ENCODE measurements at places on chromosomes 2 and 18. TPM values are rescaled to one million over a fixed set of nuclear protein-coding genes. Genes with fewer than 3 reads are reported as not detected.

Gene SLC66A3
- total RNA-seq, result 7.3 TPM

Gene SERPINB12
- total RNA-seq, result not detected

Gene RAX
- not detected for total RNA-seq

Gene LHCGR
- total RNA-seq, result under 0.01 TPM

Gene MEP1B
- total RNA-seq, result 0.41 TPM

Gene VSNL1
- 24.5 TPM for total RNA-seq

Gene GKN1
- not detected for total RNA-seq

Gene DUSP2
- total RNA-seq, result 4.5 TPM

Gene DTNB
- total RNA-seq, result 18.3 TPM

Gene POTEJ
- total RNA-seq, result not detected

Gene NETO1
- 44.4 TPM for total RNA-seq

Gene RFX8
- 0.41 TPM for total RNA-seq

Gene KIF3C
- total RNA-seq, result 86.8 TPM

Gene IL1F10
- not detected for total RNA-seq

Gene EMILIN1
- 4.1 TPM for total RNA-seq

Gene RESP18
- total RNA-seq, result 0.82 TPM

Gene CYRIA
- total RNA-seq, result 227 TPM

Gene TGFA
- total RNA-seq, result 14.3 TPM

Gene SUPT7L
- total RNA-seq, result 24.5 TPM

Gene GATA6
- total RNA-seq, result under 0.01 TPM

Gene LYG2
- total RNA-seq, result not detected

Gene HOXD1
- total RNA-seq, result not detected

Gene KDSR
- total RNA-seq, result 12.2 TPM

Gene REG1A
- not detected for total RNA-seq

Gene MOGAT1
- not detected for total RNA-seq
